ENCODE measurements at places on chromosomes 1 and 21.

- no peak for DNase-seq
Measured at GRCh38 chr1:240319998-240320397, 228.3 kb downstream of the FMN2 start.

- no peak for DNase-seq
Measured at GRCh38 chr1:211688421-211688820, 13.0 kb upstream of the NEK2 start.

DNA sequence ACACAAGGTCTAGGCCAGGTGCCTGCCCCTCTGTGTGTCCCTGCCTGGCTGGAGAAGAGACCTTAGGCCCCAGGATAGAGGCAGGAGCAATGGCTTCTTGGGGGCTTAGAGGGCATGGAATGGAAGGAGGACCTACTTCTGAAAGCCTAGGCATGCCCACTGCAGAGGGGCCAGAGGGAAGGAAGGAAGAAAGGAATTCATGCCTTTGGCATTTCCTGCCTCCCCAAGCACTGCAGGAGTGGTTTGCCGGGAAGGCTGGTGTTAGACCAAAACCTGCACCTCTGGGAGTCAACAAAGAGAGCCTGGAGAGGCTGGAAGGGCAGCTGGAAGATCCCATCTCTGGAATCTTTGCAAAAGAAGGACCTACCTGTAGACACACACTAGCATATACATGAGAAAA, 50.7 kb upstream of the KCNE2 start:
- DNase-seq, result no peak

DNA sequence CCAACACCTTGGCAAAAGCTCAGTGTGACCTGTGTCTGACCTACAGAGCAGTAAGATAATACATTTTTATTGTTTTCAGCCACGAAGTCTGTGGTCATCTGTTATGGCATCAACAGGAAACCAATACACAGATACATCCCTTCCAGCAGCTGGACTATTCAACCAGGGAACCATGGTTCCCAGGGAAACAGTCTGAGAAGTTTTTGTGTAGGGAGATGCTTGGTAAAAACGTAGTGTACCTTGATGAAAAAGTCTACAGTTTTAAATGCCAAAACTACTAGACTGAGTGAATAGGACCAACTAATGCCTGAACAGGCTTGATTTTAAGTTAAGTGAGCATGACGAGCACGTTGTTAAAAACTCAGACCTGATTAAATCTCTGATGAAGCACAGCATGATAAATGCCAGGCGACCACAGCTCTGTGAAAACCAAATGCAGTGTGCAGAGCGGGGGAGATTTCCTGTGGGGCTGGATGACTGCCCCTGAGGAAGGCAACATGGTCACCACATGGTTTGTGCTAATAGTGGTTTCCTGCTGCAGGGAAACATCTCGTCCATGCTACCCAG, 228.9 kb downstream of the TNR start:
- DNase-seq, result no peak

GRCh38 chr1:21861602-21862429, 49.8 kb downstream of the LDLRAD2 start:
- DNase-seq, result no peak

- DNase-seq, result no peak
Measured at GRCh38 chr1:179143322-179143721, 61.5 kb downstream of the TOR3A start.

DNA sequence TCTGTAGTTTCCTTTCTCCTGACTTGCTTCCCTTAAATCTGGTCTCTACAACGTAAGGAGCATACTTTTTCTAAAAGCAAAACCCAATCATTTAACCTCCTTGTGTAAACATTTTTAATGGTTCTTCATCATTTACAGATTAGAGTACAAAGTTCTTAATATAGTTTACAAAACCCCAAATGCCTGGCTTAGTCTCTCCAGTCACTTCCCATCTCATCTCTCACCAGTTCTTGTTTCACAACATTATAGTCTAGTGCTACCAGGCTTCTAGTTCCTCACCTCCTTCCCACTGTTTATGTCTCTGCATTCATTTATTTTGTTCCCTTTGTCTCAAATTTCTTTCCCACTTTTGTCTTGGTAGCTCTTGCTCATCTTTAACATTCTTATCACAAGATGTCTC, 168.4 kb downstream of the FASLG start:
- DNase-seq, result no peak

GRCh38 chr1:185348296-185348695, 31.3 kb upstream of the IVNS1ABP start:
- no peak for DNase-seq

GRCh38 chr1:60886793-60887331, 195.5 kb upstream of the NFIA start:
- DNase-seq, result no peak

GRCh38 chr1:115771094-115771846, 2.8 kb upstream of the CASQ2 start:
- DNase-seq, result no peak

- DNase-seq, result no peak
Measured at GRCh38 chr1:163076446-163076845, 7.3 kb downstream of the RGS4 start.

DNA sequence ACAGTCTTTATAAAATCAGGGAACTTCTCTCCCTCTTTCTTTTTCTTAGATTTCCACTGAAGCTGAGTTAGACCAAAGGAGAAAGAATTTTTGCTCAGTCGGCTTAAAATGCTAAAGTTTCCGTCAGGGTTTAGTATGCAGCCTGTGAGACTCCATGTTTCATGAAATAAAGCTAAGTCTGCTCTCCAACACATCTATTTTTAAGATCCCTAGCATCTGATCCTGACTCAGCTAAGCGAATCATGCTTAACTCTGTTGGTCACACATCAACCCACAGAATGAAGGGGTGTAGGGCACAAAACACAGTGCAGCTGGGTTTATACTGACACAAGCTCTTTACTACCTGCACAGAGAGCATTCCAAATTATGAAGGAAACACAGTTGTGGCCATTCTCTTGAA, 102.4 kb upstream of the ZNF281 start:
- no peak for DNase-seq

- DNase-seq, result no peak
Measured at GRCh38 chr1:118973032-118973431, 15.1 kb downstream of the TBX15 start.

DNA sequence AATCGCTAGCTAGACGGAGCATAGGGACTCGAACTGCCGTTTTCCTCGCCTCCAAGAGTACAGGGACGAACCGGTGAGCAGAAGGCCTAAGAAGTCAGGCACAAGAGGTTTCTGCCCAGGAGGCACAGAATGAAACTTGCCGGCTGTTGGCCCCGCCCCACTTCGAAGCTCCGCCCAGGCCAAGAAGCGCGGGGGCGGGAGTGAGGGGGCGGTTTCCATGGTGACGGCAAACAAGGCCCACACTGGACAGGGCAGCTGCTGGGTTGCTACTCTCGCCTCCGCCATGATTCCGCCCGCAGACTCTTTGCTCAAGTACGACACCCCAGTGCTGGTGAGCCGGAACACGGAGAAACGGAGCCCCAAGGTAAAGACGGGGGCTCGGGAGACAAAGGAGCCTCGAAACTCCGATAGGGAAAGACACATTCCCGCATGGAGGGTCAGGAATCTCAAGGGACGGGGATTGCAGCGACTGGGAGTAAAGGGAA, at the start of gene DNALI1:
TSS of gene DNALI1 (plus strand) at position 229 of the 485 bp plus-strand sequence. CDS start at position 284, 55 bp downstream.
- peak; percentile 74 for DNase-seq

DNA sequence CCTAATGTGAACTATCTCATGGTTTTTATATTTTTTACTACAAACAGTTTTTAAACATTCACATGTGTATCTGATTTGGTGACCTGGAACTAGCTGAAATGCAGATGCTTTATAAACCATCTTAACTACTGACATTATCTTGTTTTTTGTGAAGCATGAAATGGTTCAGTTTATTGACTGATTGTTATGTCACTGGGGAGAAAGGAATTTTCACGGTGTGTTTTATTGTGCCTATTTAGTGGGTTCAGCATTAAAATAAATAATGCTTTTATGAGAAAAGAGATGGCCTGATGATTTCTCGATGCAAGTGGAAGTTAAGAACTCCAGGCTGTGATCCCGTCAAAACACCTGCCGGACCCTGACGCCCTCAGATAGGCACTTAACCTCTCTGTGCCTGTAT, 79.9 kb upstream of the KIF26B start:
- DNase-seq, result no peak

DNA sequence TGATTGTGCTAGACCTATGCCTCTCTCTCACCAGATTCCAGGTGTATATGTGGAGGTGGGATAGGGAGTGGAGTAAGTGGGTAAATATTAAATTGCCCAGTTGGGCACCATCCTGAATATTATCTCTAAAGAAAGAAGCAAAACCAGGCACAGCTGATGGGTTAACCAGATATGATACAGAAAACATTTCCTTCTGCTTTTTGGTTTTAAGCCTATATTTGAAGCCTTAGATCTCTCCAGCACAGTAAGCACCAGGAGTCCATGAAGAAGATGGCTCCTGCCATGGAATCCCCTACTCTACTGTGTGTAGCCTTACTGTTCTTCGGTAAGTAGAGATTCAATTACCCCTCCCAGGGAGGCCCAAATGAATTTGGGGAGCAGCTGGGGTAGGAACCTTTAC, at the start of gene FCER1A:
TSS of gene FCER1A (plus strand) at position 242 of the 400 bp plus-strand sequence. CDS start at position 271, 29 bp downstream.
- no peak for DNase-seq

- DNase-seq, result no peak
Measured at GRCh38 chr1:29475326-29475725, 239.0 kb downstream of the PTPRU start.

DNA sequence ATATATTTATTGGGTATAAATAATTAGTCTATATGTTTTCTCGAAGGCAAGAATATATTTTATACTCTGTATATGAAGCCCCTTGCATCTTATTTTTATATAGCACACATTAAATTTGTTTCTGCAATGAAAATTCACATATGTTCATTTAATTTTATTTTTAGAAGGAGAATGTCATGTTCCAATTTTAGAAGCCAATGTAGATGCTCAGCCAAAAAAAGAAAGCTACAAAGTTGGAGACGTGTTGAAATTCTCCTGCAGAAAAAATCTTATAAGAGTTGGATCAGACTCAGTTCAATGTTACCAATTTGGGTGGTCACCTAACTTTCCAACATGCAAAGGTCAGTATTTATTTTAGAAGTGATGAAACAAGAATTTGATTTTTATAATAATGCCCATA, 16.6 kb downstream of the CFHR5 start:
- DNase-seq, result no peak

- no peak for DNase-seq
Measured at GRCh38 chr1:45334308-45335245, 5.4 kb upstream of the TOE1 start.

DNA sequence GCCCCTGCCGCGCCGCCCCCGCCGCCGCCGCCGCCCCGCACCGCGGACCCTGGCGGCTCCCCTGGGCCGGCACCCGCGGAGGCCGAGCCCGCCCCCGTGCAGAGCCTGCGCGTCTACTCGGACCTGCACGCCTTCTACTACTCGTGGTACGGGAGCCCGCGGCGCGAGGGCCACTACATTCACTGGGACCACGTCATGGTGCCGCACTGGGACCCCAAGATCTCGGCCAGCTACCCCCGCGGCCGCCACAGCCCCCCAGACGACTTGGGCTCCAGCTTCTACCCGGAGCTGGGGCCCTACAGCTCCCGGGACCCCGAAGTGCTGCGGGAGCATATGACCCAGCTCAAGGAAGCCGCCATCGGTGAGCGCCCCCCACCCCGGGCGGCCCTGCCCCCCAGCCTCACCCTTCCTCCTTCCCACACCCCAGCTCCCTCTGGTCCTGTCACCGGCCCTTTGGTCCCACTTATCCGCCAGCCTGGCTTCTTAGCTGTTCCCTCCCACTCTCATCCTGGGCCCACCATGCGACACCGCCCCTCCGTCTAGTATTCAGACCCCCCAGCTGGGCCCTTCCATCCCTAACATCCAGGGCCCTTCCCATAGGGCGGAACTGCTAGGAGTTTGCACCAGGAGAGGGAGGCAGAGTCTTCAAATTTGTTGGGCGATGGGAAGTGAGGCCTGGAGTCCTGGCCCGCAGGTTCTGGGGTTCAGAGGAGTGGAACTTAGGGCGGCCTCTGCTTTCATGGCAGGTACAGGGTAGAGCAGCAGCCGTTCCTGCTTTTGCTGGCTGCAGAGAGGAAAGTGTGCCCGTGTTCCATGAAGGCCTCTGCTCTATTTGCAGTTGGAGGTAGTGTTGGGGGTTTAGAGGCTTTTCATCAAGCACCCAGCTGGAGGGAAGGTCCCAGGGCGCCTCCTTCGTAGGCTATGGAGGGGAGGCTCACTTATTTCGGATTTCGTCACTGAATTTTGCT, 1.0 kb downstream of the MANEAL start:
- no peak for DNase-seq

- DNase-seq, result no peak
Measured at GRCh38 chr1:204950353-204951001, 79.8 kb downstream of the NFASC start.

- DNase-seq, result no peak
Measured at GRCh38 chr1:184532199-184532598, 145.4 kb downstream of the C1orf21 start.

- DNase-seq, result no peak
Measured at GRCh38 chr1:52669696-52670095, 28.5 kb downstream of the COA7 start.

GRCh38 chr1:27634177-27634984, 604 bp downstream of the FGR start:
- no peak for DNase-seq

DNA sequence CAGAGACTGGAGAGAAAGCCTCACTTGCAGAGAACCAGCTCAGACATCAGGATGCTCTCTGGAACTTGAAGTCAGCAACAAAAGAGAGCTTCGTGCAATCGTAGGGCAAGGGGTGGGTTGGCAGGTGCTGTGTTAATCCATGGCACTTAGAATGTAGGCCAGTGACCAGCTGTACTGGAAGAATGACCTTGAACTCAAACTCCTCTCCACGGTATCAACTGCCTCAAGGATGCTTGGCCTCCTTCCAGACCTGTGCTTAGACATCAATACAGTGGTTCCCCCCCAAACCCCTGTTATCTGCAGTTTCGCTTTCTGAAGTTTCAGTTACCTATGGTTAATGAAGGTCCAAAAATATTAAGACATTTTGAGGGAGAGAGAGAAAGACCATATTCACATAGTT, 6.5 kb downstream of the KANK4 start:
- DNase-seq, result no peak

GRCh38 chr1:54188291-54188690, 11.5 kb downstream of the CYB5RL start:
- DNase-seq, result no peak

GRCh38 chr1:57843760-57844159, 419.9 kb upstream of the DAB1 start:
- no peak for DNase-seq

GRCh38 chr21:42149656-42150473, 69.1 kb upstream of the ABCG1 start:
- no peak for DNase-seq

DNA sequence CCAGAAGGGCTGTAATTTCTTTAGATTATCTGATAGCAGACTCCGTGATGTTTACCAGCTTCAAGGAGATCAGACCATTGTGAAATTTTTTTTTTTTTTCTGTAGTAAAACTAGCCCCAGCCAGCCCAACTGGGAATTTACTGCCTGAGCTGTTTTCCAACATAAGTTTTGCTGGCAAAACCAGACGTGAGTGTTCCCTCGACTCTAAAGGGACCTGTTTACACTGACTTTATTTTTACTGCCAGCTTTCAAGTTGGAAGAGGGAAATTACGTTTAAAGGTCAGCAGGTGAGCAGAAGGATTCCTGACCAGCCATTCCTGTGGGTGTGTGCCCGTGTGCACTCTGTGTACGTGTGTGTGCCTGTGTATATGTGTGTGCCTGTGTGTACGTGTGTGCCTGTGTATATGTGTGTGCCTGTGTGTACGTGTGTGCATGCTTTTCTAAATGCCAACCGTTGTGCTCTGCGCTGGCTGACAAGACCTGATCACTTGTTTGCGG, 374 bp downstream of the MAB21L3 start:
- no peak for DNase-seq

Data from hematopoietic multipotent progenitor cell treated with erythropoietin and hydrocortisone succinate and interleukin-3 and kit ligand, for 8 days (in vitro differentiated cells).